ENCODE measurements at places on chromosomes 16 and 17.

DNA sequence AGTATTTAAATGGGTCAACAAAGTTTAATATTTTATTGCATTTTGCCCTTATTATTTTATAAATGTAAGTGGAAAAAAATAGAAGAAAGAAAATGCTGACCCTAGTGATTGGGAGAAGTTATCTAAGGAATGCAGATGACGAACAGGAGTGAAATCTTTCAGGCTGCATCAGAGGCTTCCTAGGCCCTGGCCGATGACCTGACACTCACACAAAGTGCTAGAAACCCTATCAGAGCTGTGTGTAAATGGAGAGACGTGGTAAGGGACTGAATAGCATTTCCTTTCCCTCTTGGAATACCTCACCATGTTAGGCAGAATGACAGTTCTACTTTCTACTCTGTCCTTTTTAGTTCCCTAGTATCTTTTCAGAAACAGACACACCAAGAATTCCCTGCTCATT, 44.9 kb upstream of the CNEP1R1 start:
- no peak for DNase-seq

GRCh38 chr16:50448522-50448921, 79.7 kb upstream of the BRD7 start:
- DNase-seq, result no peak

DNA sequence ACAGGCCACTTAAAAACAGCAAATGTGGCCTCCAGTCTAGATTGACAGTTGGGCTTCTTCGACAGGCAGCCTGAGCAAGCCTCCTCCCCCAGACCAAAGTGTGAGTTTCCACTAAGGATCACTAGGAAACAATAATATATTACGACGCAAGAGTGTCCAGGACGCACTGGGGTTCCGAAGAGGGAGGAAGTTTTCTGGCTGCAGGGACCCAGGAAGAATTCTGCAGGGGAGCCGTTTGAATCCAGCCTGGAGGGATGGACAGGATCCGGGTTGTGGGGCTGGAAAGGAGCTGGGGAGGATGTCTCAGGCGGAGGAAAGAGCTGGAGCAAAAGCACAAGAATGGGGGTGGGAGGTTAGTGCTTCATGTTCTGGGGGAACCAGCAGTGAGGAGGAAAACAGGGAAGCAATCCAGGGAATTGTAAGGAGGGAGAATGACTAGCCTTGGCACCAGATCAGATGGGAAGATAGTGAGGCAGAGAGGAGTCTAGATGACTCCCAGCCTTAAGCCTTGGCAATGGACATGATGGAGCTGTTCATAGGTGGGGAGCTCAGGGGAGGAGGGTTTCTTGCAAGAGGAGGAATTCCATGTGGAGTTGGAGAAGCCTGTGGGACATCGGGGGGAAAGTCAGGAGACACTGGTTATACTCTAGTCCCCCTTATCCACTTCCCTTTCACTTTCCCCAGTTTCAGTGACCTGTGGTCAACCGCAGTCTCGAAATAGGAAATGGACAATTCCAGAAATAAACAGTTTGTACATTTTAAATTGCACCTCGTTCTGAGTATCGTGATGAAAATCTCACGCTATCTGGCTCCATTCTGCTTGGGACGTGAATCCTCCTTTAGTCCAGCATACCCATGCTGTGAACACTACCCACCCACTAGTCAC, 26.6 kb downstream of the NGFR start:
- no peak for DNase-seq

DNA sequence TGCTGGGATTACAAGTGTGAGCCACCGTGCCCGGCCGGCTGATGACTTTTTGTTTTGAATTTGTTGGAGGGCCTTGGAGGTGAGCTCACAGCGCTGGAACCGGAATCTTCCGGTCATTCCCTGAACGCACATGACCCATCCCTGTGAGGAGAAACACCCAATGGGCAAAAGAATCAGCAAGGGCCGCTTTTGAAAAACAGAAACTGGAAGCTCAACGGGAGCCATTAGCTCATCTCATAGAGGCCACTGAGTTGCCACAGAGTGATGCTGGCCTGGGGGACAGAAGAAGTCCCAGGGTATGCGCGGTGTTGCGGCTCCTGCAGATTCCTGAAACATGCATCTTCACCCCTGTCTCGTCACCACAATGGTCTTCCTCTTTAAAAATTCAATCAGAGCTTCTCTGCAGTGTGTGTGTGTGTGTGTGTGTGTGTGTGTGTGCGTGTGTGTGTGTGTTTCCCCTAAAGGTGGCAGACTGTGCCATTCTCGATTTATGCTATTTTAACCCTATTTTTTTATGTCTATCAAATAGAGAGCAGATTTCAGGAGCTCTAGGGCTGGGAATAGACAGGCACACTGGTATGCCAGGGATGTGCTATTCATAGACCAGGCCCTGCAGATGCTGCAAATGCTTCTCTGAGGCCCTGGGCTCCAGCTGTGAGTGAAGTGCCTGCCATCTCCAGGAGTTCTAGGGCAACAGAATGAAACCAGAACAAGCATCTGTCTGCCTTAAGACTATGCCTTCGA, 68.3 kb downstream of the MARCHF10 start:
- DNase-seq, result no peak

DNA sequence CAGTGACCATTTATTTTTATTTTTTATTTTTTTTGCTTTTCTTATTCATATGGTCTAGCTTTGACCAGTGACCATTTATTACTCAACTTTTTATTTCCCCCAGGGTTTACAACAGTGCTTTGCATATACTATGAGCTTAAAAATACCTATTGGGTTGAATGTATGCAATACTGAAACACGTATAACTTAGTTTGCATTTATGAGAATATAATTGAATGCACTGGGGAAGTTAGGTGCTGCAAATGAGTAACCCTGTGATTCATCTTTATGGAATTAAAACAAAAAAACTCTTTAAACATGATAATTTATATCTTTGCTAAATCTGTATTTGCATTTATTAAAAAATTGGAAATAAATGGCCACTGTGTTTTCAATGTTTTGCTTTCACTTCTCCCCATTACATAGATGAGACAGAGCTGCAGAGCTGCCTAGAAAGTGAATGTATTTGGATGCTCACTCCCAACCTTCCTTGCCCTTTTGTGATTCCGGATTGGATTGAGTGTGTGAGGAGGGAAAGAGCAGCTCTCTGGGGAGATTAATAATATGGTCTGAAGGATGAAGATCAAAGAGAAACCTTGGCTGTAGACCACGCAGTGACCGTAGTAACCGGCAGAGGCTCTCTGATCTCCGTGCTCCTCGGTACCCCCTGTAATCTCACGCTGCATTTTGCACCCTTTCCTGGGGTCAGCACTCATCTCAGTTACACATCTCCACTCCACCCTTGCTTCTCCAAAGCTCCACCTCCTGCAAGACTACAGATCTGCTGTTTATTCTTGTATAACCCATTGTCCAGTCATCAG, 14.3 kb downstream of the TMEM100 start:
- DNase-seq, result no peak

- no peak for DNase-seq
Measured at GRCh38 chr16:10093576-10093975, 88.7 kb downstream of the GRIN2A start.

GRCh38 chr17:33976831-33977230, 278.3 kb upstream of the CCL2 start:
- DNase-seq, result no peak

GRCh38 chr17:49616086-49616485, 40.4 kb downstream of the NXPH3 start:
- DNase-seq, result no peak

- no peak for DNase-seq
Measured at GRCh38 chr17:7579834-7580603, 581 bp downstream of the CD68 start.

GRCh38 chr16:86436466-86437185, 73.7 kb upstream of the FOXF1 start:
- no peak for DNase-seq

DNA sequence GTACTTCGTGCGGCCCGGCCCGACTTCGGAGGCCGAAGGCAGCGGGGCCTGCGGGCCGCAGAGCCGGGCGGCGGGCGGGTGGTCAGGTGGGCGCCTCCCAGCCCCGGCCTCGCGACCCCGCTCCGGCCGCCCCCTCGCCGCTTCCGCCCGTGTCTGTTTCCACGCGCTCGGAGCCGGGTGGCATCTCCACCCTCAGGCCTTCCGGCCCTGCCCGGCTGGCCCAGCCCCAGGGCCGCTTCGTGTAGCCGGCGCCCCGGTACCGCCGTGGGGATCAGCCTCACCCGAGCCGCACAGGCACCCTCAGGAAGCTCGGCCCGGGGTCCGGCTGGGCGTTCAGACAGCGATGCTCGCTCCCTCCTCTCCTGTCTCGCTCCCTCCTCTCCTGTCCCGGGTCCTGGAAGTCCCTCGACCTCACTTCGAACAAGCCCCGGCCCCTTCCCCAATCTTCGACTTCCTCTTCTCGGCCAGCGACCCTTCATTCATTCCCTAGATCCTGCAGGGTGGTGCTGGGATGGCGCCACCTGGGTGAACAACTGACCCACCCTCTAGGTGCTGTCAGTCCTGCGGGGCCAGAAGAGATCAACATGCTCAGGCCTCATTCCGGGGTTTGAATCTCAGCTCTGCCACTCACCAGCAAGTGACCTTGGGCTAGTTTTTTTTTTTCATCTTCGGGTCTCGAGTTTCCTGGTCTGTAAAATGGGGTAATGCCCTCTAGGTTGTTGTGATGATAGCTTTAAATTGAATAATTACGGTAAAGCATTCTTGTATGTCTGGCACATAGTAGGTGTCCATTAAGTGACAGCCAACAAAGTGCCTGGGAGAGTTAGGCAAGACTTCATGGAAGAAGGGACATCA, 610 bp downstream of the VPS4A start:
- DNase-seq, result peak; percentile 41

- DNase-seq, result no peak
Measured at GRCh38 chr16:1044460-1045309, 27.9 kb upstream of the SSTR5 start.

Data from NK-92 treated with Interleukin-12 subunit alpha and Interleukin-12 subunit beta, amount 100 ng/mL, for 24 hours (cell line).